ENCODE measurements at places on chromosomes 3 and 15.

- no peak for DNase-seq
Observed at GRCh38 chr3:95134693-95135413, 1072.0 kb downstream of the NSUN3 start.

DNA sequence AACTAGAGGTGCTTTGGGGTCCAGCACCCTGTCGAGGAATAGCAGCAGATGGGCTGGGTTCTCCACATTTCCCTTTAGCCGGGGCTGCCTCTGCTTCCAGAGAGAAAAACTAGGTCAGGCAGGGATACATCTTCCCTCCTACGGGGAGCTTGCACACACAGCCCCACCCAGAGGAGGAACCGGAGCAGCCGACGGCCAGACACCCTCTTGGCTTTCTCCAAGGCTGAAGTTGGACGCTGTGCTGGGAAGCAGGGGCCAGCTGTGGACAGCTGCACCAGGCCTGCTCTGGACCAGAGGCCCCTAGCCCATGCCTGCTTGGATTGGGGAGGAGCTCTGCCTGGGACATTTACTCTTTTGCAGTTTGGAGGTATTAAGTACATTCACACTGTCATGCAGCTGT, 44.7 kb upstream of the NR2C2 start:
- DNase-seq = no peak

- no peak for DNase-seq
Observed at GRCh38 chr3:399647-400046, 203.1 kb downstream of the CHL1 start.

GRCh38 chr15:100201376-100202280, 140.1 kb downstream of the ADAMTS17 start:
- no peak for DNase-seq

DNA sequence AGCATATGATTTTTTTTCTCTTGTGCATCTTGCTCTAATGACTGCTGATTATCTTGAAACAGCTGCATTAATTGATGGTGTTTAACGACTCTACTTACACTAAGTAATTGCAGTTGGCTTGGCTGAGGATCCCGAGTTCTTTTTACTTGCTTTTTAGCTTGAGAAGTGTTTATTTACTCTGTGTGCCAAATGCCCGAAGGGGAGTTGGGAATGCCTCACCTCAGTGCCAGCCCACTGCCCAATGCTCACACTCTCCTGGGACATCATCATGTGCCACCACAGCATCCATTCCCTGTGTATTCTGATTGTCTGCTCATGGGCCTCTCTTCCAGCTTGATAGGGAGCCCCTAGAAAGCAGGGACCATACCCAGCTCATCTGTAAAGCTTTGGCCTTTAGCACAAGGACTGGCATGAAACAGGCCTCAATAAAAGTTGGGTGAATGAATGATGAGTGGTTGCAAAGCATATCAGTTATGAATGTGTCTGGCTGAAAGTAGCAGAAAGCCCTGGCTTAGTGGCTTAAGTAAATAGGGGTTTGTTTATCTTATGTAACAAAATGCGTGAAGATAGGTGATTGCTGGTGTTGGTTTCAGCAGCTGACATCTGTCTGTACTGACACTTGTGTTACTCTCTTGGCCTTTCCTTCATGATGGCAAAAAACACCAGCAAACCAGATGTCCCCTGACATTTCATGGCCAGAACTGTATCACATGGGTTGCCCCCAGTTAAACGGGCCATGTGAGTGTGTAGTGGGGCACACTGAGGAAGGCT, 8.1 kb downstream of the PXYLP1 start:
- DNase-seq = no peak

DNA sequence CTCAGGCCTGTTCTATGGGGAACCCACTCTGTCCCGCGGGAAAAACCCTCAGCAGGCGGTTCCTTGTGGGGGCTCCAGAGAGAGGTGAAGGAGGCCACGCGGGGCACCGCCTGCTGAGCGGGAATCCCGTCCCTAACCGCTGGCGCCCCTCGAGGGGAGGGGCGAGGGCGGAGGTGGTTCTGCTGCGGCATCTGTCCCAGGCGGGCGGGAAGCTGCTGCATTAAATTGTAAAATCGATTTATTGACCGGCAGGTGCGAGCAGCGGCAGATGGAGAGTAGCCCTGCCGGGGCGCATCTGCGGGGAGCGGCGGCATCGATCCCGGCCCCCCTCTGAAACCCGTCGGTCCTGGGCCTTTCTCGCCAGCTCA, 3.7 kb upstream of the DLL4 start:
- no peak for DNase-seq

GRCh38 chr3:61820306-61820992, 259.1 kb downstream of the PTPRG start:
- no peak for DNase-seq

DNA sequence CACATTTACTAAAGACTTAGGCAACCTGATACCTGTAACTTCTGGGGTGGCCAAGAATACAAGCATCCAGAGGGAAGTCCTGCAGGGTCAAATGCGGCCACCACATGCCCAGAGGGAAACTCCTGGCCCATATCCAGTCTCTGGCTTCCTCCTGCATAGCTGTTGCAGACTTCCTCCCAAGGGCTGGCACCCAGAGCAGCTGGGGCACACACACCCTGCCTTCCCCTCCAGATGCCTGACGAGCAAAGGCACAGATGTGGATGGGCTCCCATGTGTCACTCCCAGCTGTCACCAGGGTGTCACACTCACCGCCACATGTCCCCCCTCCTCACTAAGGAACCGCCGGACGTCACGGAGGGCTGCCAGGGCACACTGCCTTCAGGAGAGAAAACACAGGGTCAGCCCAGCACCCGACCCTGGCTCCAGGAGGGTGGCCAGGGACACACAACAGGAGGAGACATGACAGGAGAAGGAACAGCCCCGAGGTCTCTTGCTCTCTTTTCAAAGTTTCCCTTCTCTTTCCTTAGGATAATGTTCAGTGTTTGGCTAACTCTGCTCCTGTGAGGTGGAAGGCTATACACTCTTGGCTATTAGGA, 13.2 kb downstream of the PFKFB4 start:
- DNase-seq = no peak

GRCh38 chr3:179772297-179772696, 119.5 kb downstream of the USP13 start:
- no peak for DNase-seq

- DNase-seq = no peak
Observed at GRCh38 chr3:8560366-8561007, 58.9 kb downstream of the LMCD1 start.

DNA sequence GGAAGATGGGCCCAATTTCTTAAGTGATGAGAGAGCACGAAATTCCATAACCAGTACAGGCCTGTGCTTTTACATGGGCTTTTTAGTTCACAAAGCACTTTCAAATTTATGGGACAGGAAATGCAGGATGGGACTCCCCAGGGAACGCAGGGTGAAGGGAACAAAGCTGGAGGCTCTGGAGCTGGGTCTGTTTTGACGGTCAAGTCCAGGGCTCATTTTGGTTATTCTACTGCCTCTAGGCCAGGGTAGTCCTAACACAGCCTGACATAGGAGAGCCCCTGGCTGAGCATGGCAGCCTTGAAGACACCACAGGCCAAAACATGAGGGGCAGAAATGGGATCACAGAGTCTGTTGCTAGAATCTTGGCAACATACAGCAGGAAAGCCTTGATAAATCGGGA, 33.5 kb downstream of the HCLS1 start:
- DNase-seq = no peak

GRCh38 chr3:195508185-195508584, 34.9 kb downstream of the PPP1R2 start:
- no peak for DNase-seq

DNA sequence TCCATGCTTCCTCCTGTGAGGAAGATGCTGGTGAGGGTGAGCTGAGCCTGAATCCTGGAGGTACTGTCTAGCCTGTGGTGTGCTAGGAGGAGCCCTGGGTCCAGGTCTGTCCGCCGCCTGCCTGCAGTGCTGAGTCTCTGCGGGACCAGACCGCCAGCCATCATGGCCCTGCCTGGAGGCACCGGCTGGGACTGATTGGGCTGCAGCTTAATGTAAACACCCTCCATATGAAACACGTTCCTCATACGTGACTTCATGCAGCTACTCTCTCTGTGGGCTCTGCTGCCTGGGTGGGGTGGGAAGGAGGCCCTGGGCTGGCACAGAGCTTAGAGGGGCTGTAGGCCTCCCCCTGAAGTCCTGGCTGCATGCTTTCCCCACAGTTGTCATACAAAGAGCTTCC, 67.4 kb downstream of the FBLN2 start:
- no peak for DNase-seq

DNA sequence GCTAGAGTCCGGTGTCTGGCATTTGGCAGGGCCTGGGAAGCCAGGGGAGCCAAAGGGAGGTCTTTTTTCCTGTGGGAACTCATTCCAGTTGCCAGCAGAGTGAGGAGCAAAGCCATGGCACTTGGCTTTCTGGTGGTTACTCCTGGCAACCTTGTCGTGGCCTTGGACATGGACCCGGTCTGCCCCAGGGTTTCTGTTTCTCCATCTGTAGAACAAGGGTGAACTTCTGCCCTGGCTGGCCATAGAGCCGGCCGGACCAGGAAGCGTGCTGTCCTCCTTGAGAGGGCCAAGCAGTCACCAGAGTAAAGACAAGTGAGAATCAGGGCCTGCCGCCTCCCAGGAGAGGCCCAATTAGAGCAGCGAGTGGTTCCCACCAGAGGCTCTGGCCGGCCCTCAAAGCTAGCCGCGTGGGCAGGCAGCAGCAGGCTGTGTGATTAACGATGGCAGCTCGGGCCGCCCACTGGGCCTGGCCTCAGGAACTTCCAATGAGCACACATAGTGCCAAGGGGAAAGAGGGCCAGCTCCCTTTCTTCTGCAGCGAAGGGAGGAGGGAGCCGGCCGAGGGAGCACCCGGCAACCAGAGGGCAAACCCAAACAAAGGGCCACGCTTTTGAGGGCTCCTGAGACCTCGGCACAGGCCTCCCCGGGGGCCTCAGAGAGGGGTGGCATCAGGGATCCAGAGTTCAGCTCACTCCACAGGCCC, 29.1 kb upstream of the ELP6 start:
- DNase-seq = peak; percentile 57

DNA sequence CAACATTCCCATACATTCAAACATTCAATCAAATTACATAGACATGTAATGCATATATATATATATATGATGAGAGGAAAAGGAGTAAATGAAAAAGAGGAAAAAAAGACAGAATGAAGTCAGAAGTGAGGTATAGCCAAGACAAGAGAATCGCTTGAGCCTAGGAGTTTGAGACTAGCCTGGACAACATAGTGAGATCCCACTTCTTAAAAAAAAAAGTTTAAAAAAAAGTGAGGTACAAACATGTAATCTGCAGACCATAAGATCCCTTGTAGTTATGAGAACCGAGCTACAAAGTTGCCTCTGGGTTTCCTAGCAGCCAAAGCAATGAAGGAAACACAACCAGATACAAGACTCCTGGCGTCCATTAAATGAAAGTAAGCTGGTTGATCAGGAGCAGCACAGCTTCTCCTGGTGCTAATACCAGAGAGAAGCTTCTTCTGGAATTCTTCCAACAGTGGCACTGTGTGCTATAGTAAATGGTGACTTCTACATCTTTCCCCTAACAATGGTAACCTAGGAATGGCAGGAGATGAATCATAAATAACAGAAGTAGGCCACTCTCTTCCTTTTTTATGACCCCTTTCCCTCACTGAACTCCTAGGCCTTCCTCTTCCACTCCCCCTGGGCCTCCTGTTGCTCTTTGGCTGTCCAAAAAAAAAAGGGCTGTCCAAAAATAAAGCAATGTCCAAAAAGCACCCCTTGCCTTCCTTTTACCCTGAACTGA, 3.5 kb downstream of the KCNMB3 start:
- no peak for DNase-seq

GRCh38 chr15:62301993-62302675, 137.0 kb upstream of the C2CD4B start:
- DNase-seq = no peak

DNA sequence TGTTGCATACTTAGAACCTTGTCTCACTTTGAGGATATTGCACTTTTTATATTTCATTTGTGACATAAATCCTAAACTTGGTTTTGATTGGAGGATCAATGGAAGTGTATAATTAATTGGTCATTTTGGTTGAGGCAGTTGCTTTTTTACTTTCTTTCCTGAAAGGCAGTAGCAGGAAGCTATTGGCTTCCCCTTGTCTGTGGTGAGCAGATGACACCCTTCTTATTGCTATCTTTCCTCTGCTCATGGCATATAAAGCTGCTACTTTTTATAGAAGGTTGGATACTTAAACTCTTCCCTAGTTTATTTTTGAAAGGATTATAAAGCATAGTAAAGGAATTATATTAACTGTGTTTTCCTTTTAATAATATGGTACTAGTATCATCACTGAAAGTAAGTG, 28.6 kb downstream of the FAM98B start:
- no peak for DNase-seq

DNA sequence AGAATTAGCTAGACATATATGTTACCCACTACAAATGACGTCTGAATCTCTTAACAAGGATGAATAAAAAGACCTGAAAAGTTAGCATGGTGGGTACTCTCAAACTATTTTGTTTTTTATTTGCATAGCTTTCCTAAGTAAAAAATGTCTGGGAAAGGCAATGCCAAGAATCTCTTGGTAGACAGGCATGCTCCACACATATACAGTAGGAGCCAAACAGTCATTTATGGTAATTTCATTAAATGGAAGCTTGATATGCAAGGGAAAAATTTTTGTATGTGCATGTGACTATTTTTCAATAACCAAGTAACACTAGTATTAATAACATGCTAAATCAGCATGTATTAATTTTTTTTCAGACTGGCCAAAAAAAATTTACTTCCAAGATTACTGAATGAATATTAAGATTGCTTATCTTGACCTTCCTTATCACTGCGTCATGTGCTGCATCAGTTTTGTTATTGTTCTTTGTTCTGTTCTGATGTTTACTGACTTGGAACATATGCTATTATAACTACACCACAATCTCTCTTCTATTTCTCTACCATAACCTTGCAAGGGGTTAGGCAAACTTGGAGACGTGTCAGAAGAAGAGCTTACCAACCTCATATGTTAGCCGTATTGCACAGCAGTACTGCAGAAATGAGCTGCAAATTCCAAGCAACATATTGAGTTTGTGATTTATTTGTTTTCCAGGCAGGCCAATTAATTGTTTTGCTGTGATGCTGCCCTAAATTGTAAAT, 255.3 kb downstream of the RBMS3 start:
- no peak for DNase-seq

DNA sequence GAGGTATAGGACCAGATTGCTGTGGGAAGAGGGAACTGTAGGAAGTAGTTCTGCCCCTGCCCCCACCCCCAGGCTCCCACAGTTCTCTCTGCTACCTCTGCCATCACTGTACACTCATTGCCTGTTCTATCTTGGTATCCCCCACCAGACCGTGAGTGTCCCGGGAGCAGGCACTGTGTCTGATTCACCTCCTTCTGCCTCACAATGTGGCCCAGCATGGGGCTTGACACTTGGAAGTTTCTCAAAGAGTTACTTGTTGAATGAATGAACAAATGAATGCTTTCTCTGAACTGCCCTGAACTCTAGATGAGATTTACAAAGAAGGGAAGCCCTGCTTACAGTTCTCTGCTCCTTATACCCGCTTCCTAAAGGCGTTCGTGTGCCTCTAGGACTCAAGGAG, 27.1 kb upstream of the PIK3CB start:
- DNase-seq = no peak

GRCh38 chr3:99910752-99911290, 93.2 kb downstream of the CMSS1 start:
- no peak for DNase-seq

DNA sequence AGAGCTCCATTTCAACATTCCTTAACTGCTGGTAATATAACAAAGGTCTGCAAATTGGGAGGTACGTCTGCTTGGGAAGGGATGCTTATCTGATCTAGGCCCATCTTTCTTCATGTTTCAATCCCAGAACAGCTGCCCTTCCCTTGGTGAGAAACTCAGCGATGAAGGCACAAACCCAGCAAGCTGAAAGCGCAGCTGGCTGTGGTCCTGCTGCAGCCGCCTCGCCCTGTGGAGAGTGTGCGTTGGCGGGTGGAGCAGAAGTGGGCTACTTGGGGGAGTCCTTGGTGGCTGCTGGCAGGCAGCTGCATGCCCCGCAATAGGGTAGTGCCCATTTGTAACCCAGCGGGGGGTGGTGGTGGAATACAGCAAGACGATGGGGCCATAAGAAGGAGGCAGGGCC, 160.6 kb upstream of the WNT5A start:
- no peak for DNase-seq

All from caudate nucleus (tissue), 63 donors.